Activated T-helper 1 cell treated with anti-CD3 and anti-CD28 coated beads, Interleukin-2, amount 50 U/mL, for 16 hours (primary cell): ENCODE measurements at places on chromosomes 1 and 21.

DNA sequence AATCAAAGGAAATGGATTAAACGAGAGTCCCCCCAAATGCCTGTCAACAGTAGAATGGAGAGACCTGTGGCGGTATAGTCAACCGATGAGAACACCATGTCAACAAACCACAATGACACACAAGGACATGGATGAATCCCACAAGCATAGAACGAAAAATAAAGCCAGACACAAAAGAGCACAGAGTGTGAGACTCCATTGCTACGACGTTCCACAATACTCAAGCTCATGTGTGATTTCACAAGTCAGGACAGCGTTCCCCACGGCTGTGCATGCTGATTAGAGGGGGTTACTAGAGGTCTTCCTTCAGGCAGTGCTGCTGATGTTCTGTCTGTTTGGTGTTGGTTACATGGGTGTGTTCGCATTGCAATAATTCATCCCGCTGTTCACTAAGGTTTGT, 5.8 kb upstream of the PLA2G2D start:
- no peak for DNase-seq

DNA sequence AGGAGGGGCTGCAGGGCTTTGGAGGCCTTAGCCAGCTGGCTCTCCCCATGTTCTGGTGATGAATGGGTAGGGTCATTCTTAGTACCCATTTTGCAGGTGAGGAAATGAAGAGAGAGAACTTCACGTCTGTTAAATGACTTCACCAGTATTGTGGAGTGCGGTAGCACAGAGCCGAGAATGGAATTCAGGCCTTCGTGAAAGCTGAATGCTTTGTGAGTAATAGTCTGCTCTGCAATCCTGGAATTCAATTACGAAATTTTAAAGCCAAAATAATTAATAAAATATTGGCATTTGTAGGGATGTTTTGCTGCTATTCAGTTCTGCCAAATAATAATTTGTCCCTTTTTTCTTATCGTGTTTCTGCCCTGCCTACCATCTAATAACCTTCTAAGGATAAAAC, 197.7 kb downstream of the GREM2 start:
- no peak for DNase-seq

DNA sequence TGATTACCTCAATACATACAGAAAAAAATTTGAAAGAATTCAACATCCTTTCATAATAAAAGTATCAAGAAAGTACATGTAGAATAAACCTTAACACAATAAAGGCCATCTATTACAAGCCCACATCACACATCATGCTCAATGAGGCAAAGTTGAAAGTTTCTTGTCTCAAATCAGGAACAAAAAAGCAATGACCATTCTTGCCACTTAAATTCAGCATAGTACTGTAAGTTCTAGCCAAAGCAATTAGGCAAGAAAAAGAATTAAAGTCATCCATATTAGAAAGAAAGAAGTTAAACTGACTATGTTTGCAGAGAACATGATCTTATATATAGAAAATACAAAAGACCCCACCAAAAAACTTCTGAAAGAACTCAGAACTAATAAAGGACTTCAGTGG, 44.5 kb downstream of the KCNT2 start:
- DNase-seq: no peak

- no peak for DNase-seq
Measured at GRCh38 chr21:36211660-36212512, 55.3 kb downstream of the DOP1B start.

- DNase-seq: no peak
Measured at GRCh38 chr1:43933386-43934100, at the start of gene ARTN. Gene ARTN (plus strand): TSS chr1:43933801. CDS start chr1:43935657, 1,856 bp downstream.

DNA sequence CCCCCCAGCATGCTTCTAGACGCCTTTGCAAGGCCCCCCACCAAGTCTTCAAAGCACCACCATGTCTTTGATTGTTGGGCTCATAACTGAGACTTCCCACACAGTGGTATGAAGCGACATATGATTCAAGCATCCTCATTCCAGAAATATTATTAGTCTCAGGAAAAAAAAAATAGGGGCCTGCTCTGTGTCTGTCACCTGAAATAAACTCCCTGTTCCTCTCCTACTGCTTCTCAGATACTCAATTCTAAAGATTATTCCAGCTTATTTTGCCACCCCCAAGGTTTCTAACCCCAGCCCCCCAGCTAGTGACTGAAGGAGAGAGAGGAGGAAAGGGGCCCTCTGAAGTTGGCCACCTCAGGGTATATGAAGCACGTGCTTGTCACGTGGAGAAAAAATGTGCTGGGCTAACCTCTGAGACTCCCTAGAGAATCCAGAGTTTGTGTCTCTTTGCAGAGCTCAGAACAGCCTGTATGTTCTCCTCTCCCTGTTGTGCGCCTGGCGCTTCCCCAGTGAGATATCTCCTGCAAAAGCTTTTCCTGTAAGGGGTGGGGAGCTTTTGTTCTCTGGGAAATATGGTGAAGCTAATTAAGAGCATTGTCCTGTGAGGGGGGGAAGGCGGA, 35.9 kb upstream of the RASAL2 start:
- DNase-seq: no peak

GRCh38 chr1:65820983-65821382, 28.3 kb downstream of the PDE4B start:
- DNase-seq: no peak

DNA sequence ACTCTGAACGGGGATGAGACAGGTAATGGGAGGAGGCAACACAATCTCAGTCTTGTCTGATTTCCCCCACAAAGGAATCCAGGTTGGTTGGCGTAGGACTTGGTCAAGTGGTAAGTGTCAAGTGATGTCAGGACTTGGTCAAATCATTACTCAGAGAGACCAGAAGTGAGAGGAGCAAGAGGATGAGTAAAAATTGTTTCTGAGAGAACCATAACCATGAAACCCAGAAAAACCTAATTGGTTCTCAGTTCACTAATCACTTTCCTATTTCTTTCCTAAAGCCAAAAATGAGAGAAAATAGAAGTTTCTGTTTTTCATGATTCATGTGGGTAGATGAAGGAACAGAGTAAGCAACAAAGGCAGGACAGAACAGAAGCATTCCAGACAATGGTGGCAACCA, 5.0 kb downstream of the PHC2 start:
- no peak for DNase-seq

DNA sequence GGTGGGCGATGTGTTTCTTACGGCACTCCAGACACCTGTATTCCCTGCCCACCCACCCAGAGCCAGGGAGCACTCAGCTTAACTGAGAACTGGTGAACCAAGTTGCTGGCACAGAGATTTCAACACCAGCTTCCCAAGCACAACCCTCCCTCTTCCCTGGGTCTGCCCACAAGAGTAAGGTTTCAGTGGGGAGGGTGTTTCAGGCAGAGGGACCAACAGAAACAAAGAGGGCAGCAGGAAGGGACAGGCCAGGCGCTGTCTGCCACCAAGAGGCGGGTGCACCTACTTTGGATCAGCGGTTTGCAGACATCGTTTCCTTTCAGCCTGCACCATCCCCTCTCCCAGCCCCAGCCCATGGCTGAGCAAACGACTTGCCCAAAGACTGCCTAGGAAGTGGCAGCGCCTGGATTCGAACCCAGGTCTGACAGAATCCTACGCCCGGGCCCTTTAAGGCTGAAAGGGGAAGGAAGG, 21.9 kb upstream of the ALDH4A1 start:
- DNase-seq: no peak

DNA sequence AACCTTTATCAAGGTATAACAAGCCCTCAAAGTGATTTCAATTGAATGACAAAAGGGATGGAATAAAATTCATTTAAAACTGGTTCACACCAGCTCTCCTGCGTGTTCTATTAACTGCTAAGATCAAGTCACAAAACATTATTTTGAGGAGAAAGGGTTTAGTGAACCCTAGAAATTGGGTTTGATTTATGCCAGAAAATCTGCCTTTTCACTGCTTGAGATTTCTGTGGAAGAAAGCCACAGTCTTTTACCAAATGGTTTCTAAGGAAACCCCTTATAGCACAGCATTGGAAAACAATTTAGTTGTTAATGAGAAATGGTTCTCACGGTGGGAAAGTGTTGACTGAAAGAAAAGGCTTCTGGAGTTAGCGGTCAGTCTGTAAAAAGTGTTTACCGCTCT, 43.6 kb upstream of the DPH5 start:
- no peak for DNase-seq
